Hypothalamus (tissue), 51 donors: ENCODE measurements at places on chromosomes 11 and 22.

DNA sequence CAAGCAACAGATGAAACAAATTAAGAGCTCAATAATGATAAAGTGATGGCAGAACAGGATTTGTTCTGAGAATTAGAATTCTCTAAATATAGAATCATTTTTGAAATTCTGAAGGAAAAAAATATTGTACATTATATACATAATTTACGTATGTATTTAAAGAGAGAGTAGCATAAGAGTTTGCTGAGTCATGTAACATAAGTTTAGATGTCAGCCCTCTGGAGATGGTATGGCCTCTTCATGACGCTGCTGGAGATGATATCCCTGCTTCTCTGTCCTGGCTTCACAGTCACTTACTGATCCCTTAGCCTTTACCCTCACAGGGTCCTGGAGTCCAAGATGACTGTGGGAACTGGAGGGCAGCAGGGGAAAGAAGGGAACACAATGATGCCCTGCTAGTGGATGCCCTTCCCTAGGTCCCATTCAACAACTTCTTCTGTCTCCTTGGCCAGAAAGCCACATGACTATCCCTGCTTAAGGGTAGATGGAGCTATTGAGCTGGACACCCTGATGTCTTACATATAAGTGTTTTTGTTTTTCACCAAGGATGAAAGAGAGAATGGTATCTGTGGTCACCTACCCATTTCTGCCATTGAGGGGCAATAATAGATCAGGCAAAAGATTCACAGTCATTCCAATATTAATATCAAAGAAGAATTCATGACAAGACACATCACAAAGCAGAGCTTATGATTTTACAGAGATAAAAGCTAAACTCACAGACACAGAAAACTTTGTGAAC lies 753.1 kb downstream of the TBC1D22A start:
- DNase-seq = no peak

GRCh38 chr11:88886796-88887195 lies 179.0 kb downstream of the GRM5 start:
- DNase-seq = no peak

DNA sequence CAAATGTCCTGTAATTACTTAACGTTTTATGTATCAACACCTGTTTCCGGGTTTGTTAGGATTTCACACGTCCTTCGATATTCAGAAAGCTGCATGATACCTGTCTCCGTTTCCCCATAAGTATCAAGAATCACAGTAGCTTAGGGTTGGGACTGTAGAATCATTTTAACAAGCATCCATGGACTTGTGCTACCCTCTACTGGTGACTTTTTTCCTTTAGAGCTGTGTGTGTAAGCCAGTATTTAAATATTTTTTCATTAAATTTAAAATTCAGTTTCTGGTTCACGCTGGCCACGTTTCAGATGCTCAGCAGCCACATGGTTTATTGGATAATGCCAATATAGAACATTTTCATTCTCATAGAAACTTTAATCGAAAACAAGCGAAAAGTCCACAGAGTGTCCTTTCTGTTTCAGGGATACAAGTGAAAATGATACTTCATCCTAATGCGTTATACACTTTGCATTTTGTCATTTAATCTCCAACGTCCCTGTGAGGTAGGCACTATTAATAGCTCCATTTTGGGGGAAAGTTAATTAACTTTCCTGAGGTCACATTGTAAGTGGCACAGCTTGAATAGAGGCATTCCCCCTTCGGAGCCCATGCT lies 61.5 kb upstream of the SLC25A18 start:
- DNase-seq = no peak

DNA sequence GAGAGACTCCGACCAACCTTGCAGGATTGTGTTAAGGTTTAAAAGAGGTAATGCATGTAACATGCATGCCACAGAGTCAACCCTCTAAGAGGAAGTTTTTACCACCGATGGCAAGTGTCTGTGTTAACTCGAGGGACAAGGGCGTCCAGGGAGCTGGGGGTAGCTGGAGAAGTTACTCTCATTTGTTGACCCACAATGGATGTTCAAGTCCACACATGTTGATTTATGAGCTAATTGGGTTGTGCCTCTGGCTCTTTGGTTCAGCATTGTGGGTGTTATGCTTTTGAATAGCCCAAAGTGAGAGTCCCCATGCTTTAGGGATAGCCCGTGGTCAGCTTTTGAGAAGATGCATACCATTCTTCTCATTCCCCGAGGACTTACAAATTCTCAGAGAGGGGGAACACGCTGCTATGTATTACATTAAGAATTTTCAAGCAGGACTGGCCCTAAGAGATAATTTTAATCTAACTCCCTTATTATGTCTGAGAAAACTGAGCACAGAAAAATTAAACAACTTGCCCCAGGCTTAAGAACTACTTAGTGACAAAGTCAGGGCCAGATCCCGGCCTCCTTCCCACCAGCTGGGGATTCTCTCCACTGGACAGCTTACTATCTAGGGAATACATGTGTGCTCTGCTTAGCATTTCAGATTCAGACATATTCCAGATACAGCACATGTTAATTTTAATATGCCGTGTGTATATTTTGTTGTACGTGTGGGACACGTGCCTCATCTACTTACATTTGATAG lies 5.2 kb upstream of the PLET1 start:
- DNase-seq = no peak

DNA sequence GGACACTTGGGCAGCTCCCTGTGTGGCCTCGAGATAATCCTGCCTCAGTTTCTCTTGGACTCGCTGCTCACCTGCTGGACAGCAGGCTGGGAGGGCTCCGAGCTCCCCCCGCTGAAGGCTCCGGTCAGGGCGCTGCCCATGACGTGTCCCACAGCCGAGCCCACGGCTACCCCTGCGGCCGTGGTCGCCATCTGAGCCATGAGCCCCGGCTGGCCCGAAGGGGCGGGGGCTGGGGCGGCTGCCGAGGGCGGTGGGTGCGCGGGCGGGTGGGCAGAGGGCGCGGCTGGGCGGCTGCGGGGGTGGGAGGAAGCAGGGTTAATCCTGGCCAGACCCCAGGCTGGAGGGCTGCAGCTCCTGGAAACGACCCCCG lies 484 bp downstream of the CHCHD10 start:
- DNase-seq = no peak

DNA sequence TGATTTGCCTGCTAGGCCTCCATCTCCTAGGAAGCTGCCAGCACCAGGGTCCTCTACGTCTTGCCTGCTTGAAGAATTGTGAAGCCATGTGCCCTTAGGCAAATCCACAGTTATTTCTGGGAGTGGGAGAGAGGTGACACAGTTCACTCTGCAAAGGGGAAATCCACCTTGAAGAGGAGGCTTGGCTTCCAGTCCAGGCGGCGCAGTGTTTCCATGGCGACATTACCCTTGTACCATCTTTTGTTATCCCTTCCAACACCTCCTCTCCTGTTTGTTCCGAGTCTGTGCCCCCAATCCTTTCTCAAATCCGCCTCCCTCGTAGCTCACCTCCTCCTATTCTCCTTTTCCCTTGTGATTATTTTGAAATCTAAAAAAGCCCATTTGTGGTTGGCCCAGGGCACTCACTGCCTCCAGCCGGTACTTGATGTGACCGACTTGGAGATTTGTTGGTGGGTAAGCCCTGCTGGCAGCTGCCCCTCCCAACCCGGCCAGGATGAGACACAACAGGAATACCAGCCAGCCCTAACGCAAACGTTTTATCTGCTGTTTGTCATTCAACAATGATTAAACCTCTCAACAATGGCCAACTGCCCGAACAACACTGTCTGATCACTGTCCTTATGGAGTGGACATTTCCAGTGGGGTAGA lies 18.4 kb downstream of the SYT13 start:
- no peak for DNase-seq

DNA sequence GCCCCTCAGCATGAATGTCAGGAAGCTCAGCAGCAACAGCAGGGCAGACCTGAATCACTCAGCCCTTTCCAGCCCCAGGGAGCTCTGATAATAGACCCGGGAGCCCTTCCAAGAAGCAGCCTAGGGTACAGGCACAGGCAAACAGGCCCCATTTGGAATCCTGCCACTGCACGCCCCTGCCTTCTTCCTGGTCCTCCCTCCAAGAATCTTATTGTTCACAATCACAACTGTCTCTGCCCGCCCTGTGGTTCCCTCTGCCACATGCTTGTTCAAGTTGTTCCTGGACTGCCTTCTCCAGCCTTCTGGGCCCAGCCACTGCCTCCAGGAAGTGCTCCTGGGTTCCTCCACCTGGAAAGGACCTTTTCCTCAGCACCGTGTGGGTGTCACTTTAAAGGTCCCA lies 54.6 kb downstream of the LRRC32 start:
- no peak for DNase-seq

DNA sequence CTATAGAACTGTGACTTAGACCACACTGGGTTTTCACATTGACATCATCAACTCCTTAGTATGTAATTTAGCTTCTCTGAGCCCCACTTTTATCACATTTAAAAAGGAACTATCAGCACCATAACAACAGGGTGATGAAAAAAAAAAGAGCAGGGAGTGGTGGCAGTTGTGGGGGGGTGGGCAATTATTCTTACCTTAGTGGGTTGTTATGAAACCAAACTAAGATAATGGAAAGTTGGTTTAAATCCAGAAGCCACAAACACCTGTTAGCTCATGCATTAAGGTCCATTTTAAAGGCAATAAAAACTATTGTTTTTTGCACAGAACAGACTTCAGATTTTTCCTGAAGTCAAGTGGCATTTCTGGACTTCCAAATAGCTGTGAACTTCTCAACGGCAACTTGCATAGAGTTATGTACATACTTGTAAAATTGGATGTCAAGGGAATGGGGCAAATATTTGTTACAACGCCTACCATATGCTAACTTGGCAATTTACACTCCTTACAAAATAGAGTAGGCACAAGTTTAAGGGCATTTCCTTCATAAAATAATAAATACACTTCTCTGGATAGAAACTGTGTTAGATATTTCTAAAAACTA lies 793.6 kb downstream of the DLG2 start:
- no peak for DNase-seq

DNA sequence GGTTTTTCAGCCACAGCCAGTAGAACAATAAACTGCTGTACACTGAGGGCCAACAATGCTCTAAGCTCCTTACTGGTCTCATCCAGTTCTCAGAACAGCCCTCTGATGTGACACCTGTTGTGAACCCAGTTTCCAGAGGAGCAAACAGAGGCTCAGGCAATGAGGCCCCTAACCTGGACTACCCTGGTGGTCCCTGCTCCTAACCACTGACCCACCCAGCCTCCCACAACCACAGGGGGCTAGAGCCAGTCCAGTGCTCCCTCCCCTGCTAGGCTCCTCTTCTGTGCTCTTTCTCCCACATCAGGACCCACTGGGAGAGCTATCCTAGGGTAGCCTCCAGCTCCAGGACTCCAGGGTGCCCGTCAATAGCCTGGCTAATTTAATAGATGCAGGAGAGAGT lies 4.1 kb upstream of the SMARCB1 start:
- DNase-seq = no peak

DNA sequence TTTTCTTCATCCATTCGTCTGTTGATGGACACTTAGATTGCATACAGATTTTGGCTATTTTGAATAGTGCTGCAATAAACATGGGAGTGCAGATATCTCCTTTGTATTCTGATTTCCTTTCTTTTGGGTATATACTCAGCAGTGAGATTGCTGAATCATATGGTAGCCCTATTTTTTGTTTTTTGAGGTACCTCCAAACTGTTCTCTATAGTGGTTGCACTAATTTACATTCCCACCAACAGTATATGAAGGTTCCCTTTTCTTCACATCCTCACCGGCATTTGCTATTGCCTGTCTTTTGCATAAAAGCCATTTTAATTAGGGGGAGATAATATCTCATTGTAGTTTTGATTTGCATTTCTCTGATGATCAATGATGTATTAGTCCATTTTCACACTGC lies 96.1 kb downstream of the PRR5L start:
- DNase-seq = no peak

GRCh38 chr11:44398266-44399030 lies 88.5 kb upstream of the ALX4 start:
- no peak for DNase-seq

DNA sequence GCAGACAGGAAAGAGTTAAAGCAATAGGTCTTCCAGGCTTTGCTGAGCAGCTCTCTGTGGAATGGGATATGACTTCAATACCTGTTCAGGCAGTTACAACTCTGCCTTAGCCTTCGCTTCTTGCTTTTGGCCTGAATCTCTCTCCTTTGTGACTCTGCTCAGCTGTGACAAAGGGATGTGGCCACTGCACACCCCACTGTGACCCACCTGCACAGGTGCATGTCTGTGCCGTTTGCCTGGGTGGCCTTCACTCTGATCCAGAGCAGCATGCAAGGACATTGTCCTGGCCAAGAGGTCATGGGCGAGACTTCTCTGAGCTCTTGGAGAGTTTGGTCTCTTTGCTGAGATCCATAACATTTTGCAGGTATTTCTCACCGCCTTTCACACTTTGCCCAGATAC lies 891.3 kb downstream of the BRD1 start:
- DNase-seq = no peak

- DNase-seq = no peak
These were observed 18.2 kb upstream of the OR6A2 start for GRCh38 chr11:6817694-6818093.

GRCh38 chr11:22512457-22512856 lies 113.2 kb downstream of the FANCF start:
- DNase-seq = no peak

GRCh38 chr11:10302744-10303557 lies 1.9 kb upstream of the ADM start:
- peak; percentile 61 for DNase-seq

DNA sequence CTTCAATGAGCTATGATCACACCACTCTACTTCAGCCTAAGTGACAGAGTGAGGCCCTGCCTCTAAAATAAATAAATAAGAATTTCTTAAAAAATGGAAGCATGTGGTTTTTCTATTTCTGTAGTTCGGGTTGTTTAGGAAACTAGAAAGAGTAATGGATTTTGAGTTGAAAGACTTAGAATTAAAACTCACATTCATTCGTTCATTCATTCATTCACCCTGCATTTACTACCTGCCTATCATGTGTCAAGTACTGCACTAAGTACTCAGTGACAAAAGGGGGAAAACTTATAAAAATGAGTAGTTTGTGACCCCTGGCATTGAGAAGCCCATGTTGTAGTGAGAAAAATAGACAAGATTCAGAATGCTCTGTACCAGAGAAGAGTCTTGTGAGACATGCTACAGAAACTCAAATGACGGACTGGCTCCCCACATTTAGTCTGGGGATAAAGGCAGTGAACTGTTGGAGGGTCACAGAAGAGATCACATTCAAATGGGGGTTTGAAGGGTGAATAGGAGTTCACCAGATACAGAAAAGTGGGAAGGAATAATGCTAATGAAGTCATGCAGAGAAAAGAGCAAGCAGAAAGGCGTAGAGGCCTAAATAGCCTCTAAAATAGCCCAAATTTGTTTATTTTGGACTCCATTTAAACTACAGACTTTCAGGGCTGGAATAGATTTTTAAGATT lies 7.0 kb downstream of the CSRP3 start:
- no peak for DNase-seq

- DNase-seq = no peak
These were observed 102.2 kb upstream of the FGF3 start for GRCh38 chr11:69921128-69922014.

- peak; percentile 65 for DNase-seq
These were observed 9.0 kb downstream of the SYN3 start for GRCh38 chr22:33049119-33049729.
